Activated CD4-positive, alpha-beta T cell treated with anti-CD3 and anti-CD28 coated beads, Interleukin-2, amount 50 U/mL, for 24 hours (primary cell): ENCODE measurements at places on chromosomes 7 and 10.

DNA sequence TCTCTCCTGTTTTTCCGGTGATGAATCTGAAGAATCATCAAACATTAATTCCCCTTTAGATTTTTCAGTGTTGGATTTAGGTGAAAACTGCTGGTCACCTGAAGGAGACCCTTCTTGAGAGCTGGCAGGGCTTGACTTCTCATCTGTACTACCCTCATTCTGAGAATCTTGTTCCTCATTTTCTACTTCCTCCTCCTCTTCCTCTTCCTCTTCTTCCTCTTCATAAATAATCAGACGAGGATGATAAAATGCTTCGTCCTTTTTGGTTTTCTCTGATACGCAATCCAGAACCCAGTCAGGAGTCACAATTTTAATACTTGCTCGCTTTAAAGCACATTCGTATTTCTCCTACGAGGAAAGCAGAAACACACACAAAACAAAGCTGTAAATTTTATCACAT, 26.9 kb downstream of the PAXIP1 start:
- no peak for DNase-seq

DNA sequence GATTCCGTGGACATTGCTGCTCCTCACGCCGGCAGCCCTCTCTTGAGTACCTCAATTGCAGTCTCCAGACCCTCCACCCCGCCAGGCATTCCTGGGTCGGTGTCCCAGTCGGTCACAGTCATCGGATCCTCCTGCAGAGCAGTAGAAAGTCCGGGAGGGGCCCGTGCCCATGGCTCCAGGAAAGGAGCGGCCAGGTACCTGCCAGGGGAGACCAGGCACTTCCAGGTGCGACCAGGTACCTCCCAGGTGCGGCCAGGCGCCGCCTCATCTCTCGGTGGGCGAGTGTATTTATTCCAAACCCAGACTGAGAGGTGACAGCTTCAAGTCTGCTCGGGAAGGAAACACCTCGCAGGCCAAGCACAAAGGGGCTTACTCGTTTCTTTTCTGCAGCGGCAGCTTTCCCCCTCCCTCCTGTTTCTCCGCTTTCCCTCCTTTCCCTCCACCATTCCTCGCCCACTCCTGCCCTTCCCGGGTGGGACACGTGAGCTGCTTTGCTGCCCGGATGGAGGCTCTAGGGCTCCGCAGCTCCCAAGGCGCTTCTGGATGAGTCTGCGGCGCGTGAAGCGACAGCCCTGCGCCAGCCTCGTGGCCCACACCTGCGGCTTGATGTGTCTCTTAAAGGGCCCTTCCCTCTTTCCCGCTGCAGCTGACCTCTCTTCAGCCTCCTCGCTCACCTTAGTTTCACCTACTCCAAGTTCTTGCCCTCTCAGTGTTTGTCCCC, 39.4 kb upstream of the AGK start:
- no peak for DNase-seq

- DNase-seq = no peak
Observed at GRCh38 chr10:126422567-126422966, 34.3 kb upstream of the ADAM12 start.

- DNase-seq = no peak
Observed at GRCh38 chr10:31612082-31612481, 293.1 kb downstream of the ZEB1 start.

DNA sequence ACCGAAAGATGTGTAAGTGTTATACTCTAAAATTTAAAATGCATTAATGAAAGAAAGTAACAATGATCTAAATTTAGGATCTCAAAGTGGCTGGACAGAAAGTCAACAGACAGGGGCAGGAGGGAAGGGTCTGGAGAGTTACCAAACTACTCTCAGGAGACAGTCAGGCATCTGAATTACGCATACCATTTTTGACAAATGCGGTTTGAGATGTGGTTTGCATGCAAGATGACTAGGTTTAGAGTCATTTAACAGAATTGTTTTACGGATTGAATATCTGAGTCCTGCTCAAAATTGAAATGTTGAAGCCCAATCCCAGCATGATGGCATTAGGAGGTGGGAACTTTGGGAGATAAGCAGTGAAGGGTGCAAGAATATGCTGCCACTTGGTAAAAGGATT, 314.1 kb downstream of the WDR11 start:
- no peak for DNase-seq

- DNase-seq = no peak
Observed at GRCh38 chr7:143381427-143382125, 431 bp downstream of the ZYX start.

GRCh38 chr7:25386311-25386744, 158.0 kb upstream of the NPVF start:
- no peak for DNase-seq

- no peak for DNase-seq
Observed at GRCh38 chr7:21128062-21128817, 299.6 kb upstream of the SP4 start.

GRCh38 chr7:147681530-147681929, 909.0 kb upstream of the C7orf33 start:
- DNase-seq = no peak

DNA sequence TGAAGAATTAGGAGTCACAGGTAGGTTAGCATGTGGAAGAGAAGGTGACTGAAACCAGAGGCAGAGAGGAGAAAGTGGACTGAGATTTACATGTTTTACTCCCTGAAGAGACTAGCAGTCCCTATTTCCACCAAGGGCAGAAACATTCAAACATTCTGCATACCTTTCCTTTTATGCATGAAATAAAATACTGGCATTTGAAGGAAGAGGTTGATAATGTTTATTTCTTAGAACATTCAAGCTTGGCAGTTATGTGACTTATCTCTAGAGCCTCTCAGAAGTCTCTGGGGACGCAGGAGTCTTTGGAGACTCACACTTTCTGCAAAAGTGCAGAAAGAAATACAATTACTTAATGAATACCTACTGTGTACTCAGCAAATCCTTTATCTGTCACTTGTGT, 507.1 kb upstream of the C7orf33 start:
- DNase-seq = no peak

GRCh38 chr7:143405173-143406001, 3.3 kb downstream of the EPHA1 start:
- no peak for DNase-seq

- no peak for DNase-seq
Observed at GRCh38 chr10:32980242-32980557, 22.2 kb upstream of the ITGB1 start.

- no peak for DNase-seq
Observed at GRCh38 chr10:69874449-69874848, 72.7 kb downstream of the COL13A1 start.

GRCh38 chr10:72275351-72276012, 1.8 kb downstream of the DDIT4 start:
- no peak for DNase-seq

- DNase-seq = no peak
Observed at GRCh38 chr10:118374404-118374803, 32.3 kb upstream of the FAM204A start.

DNA sequence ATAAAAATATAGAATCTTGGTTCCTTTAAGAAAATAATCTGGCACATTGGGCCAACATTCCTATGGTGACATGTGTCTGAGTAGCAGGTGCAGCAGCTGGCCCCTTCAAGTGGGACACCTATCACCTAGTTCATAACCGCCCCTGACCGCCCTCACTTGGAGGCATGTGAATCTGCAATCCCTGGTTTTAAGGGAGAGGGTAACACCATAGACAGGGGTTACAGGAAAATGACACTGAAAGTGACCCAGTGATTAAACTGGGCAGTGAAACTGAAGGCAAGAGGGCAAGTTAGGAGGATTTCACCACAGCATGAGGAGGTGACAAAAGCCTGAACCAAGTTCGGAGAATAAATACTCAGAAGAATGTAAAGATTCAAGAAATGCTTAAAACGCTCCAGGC, 1.1 kb downstream of the RSU1 start:
- DNase-seq = no peak

- DNase-seq = no peak
Observed at GRCh38 chr7:129492391-129492790, 9.9 kb upstream of the SMKR1 start.

DNA sequence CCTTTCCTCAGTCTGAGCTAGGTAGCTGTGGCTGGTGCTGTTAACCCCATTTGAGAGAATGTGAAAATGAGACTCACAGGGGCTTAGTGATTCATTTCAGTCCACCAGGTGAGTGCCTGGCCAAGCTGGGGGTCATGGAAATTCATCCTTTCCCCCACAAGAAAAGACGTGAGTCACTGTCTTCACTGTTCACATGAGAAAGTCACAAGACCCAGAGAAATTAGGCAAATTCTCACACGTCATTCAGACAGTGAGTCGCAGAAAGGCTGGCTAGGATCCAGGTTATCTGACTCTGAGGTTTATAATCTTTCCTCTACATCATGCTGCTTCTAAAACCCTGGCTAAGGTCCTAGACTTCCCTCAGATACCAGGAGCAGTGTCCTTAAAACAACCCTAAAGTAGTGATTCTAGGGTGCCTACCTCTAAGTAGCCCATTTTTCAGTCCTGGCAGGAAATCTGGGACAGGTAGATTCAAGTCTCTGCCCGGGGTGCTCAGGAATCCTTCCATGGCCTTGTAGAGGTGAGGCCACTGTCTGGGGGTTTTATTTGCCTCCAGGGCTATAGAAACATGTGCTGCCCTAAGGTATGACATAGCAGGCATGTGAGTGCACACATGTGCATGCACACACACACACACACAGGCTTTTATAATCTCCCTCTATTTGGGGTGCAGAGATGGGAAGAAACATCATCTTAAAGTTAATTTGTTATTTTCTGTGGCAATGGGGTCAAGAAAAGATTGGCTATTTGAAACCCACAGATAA, 427.9 kb upstream of the CELF2 start:
- peak; percentile 49 for DNase-seq

- DNase-seq = no peak
Observed at GRCh38 chr7:44305564-44306507, 19.6 kb downstream of the CAMK2B start.

GRCh38 chr10:33817605-33818004, 483.1 kb upstream of the NRP1 start:
- DNase-seq = no peak

DNA sequence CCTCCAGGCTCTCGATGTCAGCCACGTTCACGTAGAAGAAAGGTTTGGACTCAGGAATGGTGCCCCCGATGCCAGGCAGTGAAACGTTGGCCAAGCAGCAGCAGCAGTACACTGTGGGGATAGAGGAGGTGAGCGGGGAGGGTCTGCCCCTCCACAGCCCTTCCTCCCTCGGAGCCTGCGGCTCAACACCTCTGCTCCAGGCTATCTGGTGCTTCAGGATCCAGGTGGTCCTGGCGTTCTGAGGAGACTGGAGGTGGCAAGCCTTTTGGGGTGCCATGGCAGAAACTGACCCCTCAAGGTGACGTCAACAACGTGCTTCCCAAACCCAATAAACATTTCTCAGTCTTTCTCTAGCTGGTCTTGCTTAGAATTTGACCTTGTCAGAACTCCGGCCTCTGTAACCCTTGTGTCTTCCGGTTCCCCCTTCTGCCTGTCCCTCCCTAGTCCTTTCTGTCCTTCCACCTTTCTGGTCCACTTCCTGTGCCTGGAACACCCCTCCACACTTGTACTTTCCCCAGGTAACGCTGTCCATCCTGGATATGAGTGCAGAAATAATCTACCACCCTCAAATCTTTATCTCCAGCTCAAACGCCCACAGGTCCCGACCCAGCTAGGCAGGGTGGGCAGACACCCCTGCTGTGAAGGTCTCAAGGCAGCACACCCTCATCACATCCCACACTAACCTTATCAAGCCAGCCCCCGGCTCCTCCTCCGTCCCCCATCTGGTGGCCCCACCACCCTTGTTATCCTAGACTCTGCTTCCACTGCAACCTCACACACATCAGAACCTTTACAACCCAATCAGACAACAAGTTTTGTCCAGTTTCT, 36.5 kb downstream of the DENND11 start:
- no peak for DNase-seq

DNA sequence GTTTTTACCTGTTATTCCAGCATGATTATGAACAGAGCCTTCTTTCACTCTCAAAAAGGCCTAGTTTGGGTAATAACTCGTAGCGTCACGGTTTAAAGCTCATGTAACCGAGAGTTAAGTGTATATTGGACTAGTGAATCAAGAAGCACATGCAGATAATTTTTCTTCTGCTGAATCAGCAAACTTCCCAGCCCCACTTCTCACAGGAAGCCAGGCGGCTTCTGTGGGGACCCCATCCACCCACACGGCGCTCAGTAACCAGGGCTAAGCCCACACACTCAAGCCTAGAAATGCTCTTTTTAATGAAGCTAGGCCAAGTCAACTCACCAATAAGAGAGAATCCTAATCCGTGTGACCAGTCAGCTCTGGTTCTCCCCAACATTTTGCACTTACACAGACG, 191.2 kb upstream of the MGMT start:
- DNase-seq = no peak

- peak; percentile 11 for DNase-seq
Observed at GRCh38 chr10:6200734-6201515, 1.8 kb upstream of the PFKFB3 start.

GRCh38 chr7:75943864-75944263, 28.9 kb downstream of the POR start:
- no peak for DNase-seq

GRCh38 chr10:4054656-4055435, 269.8 kb upstream of the KLF6 start:
- DNase-seq = no peak

- no peak for DNase-seq
Observed at GRCh38 chr7:2046581-2047565, 185.9 kb downstream of the MAD1L1 start.

DNA sequence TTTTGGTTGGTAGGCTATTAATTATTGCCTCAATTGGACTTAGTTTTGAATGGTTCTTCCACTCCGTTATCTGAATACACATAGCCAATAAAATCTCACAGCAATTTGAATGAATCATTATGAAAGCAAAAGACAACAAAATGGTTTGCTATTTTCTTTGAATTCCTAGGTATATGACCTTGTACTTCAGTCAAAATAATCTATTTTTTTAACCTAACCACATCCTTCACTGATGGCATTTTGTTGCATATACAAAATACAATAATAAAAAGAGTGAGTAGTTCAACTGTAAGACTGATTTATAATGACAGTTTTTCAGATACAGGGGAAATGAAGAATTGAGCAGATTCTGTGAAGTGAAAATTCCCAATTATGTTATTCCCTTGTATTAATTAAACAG, 433.1 kb downstream of the HTR7 start:
- DNase-seq = no peak

GRCh38 chr10:133257489-133258065, 19.1 kb downstream of the ADAM8 start:
- no peak for DNase-seq

DNA sequence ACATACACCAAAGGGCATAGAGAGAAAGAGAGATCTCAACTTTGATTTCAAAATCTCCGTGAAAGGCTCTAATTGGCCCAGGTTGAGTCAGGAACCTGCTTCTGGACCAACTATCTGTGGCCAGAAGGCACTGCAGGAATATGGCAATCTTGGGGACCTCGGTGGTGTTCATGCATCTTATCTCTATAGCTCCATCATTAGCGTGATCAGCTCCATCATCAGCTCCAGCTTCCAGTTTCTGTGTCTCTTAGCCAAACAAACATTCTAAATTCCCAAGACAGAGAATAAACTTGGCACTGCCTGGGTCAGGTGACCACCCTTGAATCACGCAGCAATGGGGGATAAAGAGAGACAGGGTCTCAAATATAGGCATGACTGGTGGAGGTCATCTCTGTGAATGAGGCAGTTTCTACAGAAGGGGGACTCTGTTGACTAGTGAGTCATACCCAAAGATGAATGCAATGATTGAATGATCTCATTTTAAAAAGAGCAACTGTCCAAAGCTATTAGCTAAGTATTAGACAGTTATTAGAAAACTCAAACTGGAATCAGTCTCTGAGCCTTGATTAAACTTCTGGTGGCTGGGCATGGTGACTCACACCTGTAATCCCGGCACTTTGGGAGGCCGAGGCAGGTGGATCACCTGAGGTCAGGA, 5.4 kb upstream of the NRF1 start:
- DNase-seq = no peak
